ENCODE measurements at places on chromosomes 6 and 20.
A peak's percentile ranks its signal among the peaks of the same experiment; 100 is the strongest.

GRCh38 chr6:127618729-127619128, 41.8 kb downstream of the C6orf58 start:
- H3K4me3 ChIP-seq: no peak overlapping the region
- no peaks in the 10 kb centered on the region for H3K4me1 ChIP-seq
- no peaks in the 10 kb centered on the region for H3K36me3 ChIP-seq
- DNase-seq: no peak
- no peak overlapping the region for H3K27ac ChIP-seq

DNA sequence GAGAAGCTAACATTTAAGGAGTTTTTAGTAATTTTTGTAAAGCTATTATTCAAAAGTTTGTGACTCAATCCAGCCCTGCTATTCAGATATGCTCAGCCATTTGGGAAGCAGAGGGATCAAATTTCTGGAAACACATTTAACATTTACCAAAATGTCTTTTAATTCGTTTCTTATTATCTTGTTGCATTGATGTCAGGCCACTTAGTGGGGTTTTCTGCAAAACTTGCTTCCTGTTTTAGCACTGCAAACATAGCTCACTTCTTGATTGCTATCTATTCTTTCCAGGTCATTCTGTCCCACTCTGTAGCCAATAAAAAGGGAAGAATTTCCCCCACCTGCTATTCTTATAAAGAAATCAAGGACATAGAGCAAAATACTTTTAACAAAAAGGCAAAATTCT, 176.9 kb upstream of the SUPT3H start:
- no peaks in the 10 kb centered on the region for H3K27me3 ChIP-seq
- no peaks in the 10 kb centered on the region for H3K36me3 ChIP-seq
- no peak for DNase-seq
- no peak overlapping the region for H3K27ac ChIP-seq
- no peak overlapping the region for H3K4me3 ChIP-seq

- no peak overlapping the region for H3K27ac ChIP-seq
- peaks cover 31% of the 10 kb centered on the region for H3K36me3 ChIP-seq
- H3K27me3 ChIP-seq: no peaks in the 10 kb centered on the region
Observed at GRCh38 chr6:116267836-116268588, 11.7 kb downstream of the TSPYL1 start.

DNA sequence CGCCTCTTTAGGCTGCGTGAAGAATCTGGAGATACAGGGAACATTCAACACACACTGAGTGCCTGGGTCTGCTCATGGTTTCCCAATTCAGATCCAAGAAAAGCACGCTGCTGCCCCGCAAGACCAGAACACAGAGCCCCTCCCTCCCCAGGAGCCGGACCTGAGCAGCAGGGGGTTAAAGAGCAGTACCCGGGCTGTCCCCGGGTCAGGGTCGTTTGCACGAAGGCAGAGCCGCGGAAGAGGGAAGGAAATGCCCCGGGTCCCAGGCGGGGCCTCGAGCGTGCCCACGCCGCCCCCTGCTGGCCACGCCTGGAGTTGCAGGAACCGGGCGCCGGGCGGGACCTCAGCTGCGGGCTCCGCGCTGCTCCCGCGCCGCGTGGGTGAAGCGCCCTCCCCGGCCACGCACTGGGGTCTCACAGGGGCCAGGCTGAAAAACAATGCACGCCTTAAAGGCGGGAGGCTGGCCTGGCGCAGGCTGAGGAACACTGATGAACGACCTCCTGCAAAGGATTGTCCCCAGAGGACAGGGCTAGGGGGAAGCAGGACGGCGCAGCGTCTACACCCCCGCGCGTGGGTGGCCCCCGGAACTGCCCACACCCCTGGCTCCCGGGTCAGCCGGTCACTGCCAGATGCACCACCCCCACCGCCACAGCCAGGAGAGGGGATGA, 48.9 kb downstream of the ANKRD60 start:
- peak; percentile 57 for DNase-seq
- peaks cover 15% of the 10 kb centered on the region for H3K4me1 ChIP-seq
- H3K27me3 ChIP-seq: peaks cover 13% of the 10 kb centered on the region
- peak overlapping the region; percentile 28 for H3K4me3 ChIP-seq
- H3K36me3 ChIP-seq: no peaks in the 10 kb centered on the region
- H3K27ac ChIP-seq: no peak overlapping the region

- no peak overlapping the region for H3K4me3 ChIP-seq
- no peaks in the 10 kb centered on the region for H3K27me3 ChIP-seq
- no peaks in the 10 kb centered on the region for H3K36me3 ChIP-seq
- no peaks in the 10 kb centered on the region for H3K4me1 ChIP-seq
- DNase-seq: no peak
Observed at GRCh38 chr6:90947184-90948064, 360.6 kb upstream of the MAP3K7 start.

GRCh38 chr6:3788408-3789017, 37.0 kb upstream of the PXDC1 start:
- H3K4me1 ChIP-seq: no peaks in the 10 kb centered on the region
- no peak for DNase-seq
- H3K4me3 ChIP-seq: no peak overlapping the region
- H3K27me3 ChIP-seq: no peaks in the 10 kb centered on the region

DNA sequence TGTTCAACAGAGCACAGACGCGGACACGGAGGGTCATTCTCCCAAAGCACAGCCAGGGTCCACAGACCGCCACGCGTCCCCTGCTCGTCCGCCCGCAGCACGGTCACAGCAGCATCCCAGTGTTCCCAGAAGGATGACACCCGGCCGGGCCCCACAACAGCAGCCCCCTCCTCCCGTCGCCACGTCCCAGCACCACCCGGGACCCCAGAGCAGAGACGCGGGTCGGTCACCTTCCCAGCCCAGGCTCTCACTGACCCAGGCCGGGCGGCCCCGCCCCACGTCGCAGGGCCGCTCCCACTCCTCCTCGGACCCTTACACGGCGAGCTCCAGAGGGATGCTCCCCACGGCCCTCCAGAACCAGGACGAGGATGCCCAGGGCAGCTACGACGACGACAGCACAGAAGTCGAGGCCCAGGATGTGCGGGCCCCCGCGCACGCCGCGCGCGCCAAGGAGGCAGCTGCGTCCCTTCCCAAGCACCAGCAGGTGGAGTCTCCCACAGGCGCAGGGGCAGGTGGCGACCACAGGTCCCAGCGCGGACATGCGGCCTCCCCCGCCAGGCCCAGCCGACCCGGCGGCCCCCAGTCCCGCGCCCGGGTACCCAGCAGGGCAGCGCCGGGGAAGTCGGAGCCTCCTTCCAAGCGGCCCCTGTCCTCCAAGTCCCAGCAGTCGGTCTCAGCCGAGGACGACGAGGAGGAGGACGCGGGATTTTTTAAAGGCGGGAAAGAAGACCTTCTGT, 64.3 kb downstream of the FNDC1 start:
- peaks cover 3% of the 10 kb centered on the region for H3K27me3 ChIP-seq
- peaks cover 9% of the 10 kb centered on the region for H3K4me1 ChIP-seq
- no peaks in the 10 kb centered on the region for H3K36me3 ChIP-seq

GRCh38 chr6:132481189-132481588, 31.7 kb downstream of the STX7 start:
- H3K4me3 ChIP-seq: no peak overlapping the region
- H3K27me3 ChIP-seq: no peaks in the 10 kb centered on the region
- H3K27ac ChIP-seq: no peak overlapping the region
- H3K4me1 ChIP-seq: peaks cover 10% of the 10 kb centered on the region

GRCh38 chr6:16257999-16258708, 19.8 kb downstream of the GMPR start:
- H3K4me3 ChIP-seq: no peak overlapping the region
- no peaks in the 10 kb centered on the region for H3K4me1 ChIP-seq
- H3K27me3 ChIP-seq: no peaks in the 10 kb centered on the region
- H3K27ac ChIP-seq: no peak overlapping the region
- DNase-seq: peak; percentile 52

GRCh38 chr6:156016186-156016976, 560.7 kb upstream of the NOX3 start:
- H3K27me3 ChIP-seq: no peaks in the 10 kb centered on the region
- no peaks in the 10 kb centered on the region for H3K4me1 ChIP-seq

All from stomach (tissue), 19 donors.